ENCODE measurements at places on chromosomes 6 and 20.

DNA sequence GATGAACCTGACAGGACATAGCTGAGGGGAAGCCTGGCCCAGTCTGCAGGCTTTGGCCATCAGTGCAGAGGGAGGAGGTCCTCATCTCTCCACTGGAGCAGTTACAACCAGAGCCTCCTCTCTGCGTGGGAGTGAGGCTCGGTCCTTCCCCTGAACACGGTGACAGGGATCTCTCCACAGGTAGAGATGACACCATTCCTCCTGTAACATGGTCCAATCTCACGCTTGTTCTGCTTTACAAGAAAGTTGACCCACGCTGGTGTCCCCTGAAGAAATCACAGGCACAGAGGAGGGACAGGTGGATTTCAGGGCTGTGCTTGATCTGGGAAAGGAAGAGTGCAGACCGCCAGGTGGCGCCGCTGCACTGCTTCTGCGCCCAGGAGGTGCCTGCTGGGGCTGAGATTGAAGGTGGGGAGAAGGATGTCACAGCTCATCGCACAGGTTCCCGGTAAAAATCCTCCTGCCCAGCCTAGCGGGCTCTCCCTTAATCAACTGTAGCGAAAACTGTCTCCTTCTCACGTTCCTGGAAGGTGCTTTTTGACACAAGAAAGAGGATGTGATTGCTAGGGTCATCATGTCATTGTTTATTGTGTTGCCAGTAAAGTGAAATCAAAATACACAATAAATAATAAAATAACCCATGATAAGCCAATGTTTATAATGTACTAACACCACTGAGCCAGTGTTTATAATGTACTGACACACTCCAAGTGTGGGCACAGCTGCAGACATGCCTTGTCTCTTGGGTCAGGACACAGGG, 20.4 kb downstream of the HLA-G start:
- DNase-seq, result peak; percentile 38

DNA sequence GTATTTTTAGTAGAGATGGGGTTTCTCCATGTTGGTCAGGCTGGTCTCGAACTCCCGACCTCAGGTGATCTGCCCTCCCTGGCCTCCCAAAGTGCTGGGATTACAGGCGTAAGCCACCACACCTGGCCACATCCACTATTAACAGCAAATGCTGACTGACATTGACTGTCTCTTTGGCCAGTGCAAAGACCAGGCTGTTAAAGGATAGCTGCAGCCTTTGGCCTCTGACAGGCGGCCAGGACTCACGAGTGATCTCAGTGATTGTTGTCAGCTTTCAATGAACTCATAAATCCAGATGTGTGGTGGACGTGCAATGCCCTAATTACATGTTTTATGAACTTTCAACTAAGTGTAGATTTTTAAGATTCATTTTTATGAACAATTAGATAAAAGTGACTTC, 174.4 kb upstream of the EXOC2 start:
- DNase-seq, result no peak

DNA sequence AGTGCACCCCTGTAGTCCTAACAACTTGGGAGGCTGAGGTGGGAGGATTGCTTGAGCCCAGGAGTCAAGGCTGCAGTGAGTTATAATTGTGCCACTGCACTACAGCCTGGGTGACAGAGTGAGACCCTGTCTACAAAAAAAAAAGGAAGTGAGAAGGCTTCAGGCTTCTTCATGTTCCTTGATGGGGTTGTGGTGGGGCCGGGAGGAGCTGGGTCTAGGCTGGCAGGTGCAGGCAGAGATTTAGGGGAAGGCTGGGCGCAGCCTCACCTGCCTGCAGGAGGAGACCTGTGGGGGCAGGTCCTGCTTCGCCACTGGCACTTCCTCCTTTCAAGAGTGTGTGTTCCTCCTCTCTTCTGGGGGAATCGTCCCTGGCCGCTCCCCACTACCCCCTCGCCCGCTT, 63.9 kb downstream of the CHMP4B start:
- DNase-seq, result no peak

- DNase-seq, result no peak
Measured at GRCh38 chr6:65803186-65803585, 96.2 kb upstream of the EYS start.

GRCh38 chr20:59299945-59300332, 472 bp upstream of the EDN3 start:
- no peak for DNase-seq

DNA sequence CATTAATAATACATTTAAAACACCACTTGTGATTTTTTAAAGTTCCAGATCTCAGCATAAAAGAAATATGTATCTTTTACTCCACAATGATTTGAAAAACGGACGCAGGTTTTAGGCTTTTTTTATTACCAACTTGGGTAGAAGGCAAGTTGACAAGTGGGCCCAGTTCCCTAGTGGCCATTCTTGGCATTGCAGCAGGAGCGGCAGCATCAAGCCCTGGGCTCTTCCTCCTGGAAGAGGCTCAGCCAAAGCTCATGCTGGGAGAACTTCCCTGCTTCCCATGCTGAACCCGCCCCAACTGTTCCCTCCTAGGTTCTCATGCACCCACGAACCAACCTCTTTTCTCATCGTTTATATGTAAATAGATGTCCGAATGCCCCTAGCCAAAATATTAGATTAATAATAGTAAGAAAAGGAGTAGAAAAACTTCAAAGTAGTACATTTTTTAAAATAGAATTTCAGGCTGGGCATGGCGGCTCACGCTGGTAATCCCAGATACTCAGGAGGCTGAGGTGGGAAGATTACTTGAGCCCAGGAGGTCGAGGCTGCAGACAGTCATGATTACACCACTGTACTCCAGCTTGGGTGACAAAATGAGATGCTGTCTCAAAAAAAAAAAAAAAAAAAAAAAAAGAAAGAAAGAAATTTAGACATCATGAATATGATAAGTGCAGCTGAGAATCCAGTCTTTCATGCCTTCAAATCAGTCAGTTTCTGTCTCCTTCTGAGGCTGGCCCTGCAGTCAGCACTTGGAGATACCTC, 18.2 kb upstream of the MYB start:
- DNase-seq, result no peak

DNA sequence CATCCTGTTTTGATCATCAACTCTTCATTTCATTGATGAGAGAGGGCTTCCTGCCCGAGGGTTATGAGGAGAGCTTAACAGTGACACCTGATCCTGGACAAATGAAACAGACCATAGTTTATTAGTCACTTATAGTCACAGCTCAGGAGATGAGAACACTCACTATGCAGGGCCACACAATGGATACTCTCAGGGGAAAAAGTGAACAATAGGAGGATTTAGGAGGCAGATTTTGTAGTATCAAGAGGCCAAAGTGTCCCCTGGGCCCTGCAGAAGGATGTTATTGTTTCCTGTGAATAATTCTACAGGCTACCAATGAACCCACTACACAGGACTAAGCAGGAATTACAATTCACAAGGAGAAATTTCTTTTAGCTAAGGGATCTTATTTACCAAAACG, 772.8 kb upstream of the MAN1A1 start:
- no peak for DNase-seq

DNA sequence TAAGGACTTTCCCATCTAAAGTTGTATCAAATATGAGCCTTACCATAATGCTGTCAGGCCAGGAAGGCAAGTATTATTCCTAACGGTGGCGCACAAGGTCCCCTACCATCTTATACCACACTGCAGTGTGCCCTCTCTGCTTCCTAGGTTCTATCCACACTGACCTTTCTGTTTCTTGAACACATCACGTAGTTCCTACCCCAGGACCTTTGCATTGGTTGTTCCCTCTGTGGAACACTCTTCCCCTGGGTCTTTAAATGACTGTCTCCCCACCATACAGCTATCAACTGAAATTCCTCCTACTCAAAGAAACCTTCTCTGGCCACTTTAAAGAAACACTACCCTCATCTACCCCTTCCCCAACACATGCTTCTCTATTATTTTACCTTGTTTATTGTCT, 104.5 kb upstream of the SPACA1 start:
- no peak for DNase-seq

DNA sequence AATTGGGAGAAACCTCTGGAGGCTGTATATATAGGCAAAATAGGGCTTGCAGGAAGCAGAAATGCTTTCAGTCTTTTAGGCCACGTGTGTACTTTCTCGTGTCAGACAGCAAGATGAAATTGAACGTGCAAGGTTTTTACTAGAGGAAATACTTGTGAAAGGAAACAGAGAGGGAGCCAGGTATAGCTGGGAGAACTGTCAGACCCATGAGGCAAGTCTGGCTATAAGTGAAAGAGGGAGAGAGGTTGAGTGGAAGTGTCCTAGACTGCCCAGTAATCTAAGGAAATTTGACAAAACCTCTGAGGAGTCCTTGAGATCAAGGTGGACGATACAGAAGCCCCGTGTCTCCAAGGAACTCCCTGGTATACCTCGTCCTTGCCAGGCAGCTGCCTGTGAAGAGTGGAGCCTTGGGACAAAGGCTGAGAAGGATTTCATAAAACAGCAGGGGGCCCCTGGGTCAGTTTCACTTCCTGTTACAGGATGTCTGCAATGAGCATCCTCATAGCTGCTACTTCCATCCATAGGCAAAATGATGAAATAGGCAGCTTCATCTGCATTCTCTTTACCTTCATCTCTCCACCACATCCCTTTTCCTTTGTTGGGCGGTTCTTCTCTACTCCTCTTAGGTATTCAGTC, 114.4 kb upstream of the MAP3K7 start:
- DNase-seq, result no peak

GRCh38 chr20:1979106-1979778, 14.6 kb downstream of the PDYN start:
- DNase-seq, result no peak

Measured in brain microvascular endothelial cell (primary cell).